GM12891 (cell line): ENCODE measurements at places on chromosomes 2 and 18.

DNA sequence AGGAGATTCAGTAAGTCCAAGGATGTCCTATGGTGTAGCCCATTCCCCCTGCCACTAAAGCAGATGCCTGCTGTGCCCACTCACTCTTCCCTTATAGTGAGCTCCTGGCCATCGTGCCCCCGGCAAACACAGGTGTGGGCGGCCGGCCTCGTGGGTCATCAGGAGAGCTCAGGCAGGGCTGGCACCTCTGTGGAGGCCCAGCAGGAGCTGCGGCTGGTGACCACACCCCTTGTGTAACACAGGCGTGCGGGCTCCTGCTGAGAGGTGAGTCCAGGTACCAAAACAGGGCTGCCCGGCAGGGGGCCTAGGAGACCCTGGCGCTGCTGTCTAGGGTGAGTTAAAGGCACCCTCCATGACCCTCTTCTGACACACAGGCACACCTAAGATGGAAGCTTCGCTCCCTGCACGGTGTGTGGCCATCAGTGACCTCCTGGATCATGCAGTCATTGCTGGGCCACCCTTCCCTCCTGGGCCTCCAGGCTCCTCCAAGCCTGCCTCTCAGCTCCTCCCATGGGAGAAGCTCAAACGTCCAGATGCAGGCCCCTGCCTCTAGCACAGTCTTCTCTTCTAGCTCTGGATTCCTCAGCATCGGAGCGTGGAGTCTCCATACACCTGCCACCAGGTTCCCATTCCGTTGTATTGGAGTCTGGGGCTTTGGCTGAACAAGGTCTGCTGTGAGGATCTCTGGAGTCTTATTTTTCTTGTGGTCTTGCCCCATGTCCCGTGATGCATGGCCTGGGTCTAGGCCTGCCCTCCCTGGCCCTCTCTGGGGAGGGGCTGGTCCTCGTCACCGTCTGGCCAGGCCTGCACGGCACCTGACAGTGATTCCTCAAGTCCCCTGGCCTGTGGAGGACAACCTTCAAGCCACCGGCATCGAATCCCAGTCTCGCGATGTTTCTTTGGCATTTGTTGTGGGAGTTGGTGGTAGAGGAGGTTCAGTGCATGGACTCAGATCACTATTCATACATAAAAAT, 246.9 kb downstream of the ACKR3 start:
- no peak for DNase-seq

DNA sequence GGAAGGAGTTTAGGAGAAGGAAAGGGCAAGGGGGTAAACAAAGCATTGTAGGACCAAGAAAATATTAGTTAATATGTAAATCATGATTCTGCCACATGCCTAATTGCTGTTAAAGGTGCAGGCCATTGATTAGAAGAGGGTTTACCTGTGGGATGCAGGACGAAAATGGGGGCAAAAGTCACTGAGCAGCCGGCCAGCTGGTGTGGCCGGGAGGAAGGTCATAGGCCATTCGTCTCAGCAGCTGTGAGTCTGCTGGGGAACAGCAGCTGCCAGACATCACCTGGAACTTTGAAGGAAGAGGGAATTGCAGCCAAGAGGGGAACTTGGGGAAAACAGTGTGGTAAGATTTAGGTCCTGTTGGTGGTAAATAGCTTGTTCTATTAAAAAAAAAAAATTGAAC, 184.4 kb downstream of the DYSF start:
- no peak for DNase-seq

DNA sequence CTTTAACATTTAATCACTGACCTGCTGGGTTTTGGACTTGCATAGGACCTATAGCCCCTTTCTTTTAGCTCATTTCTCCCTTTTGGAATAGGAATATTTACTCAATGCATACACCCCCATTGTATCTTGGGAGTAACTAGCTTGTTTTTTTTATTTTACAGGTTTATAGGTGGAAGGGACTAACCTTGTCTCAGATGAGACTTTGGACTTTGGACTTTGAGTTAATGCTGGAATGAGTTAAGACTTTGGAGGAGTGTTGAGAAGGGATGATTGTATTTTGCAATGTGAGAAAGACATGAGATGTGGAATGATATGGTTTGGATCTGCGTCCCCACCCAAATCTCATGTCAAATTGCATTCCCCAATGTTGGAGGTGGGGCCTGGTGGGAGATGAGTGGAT, 43.2 kb upstream of the SPATS2L start:
- DNase-seq: no peak

DNA sequence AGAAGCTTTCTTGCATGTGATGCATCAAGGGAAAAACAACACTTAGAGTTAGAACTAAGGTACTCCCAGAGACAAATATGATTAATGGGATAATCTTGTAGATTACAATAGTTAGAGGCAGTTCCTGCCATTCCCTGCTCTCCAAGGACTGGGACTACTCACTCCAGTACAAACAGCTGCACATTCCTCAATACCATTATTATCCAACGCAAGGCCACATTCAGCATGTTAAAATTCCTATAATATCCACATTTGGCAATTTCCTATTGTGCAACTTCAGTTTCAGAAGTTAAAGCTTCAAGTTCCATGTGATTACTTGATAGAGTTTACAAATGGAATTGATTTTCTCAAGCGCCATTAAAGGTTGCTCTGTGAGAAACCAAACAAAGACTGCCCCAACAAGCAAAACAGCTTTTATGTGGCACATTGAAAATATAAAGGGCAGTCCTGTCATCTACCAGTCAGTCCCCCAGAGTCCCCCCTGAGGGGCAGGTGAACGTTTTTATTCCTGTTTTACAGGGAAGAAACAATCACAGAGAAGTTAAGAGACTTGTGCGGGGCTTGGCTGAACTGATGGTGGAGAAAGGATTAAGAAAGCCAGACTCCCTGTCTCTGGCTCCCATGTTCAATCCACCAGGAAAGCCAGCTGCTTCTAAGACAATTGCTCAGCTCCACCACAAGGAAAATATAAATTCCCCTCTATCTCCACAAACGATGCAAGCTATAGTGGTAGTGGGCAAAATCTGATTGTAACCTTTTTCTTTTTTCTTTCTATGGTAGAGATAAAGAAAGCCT, 72.6 kb downstream of the TXNL1 start:
- DNase-seq: no peak

DNA sequence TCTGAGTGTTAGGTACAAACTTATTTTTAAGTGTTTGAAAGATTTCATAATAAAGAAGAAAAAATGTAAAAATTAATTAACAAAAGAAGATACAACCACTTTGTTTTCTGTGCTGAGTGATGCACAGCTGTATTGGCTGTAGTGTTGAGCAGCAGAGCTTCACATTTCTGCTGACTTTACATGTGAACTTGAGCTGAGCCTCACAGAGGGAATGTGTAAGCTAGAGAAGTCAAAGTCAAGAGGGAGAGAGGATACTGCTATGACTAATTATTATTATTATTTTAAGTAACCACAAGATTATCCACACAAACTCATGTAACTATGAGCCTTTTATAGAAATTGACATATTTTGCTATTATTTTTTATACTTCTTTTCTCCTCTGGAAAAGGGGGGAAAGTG, 159.1 kb upstream of the ZSWIM2 start:
- no peak for DNase-seq

DNA sequence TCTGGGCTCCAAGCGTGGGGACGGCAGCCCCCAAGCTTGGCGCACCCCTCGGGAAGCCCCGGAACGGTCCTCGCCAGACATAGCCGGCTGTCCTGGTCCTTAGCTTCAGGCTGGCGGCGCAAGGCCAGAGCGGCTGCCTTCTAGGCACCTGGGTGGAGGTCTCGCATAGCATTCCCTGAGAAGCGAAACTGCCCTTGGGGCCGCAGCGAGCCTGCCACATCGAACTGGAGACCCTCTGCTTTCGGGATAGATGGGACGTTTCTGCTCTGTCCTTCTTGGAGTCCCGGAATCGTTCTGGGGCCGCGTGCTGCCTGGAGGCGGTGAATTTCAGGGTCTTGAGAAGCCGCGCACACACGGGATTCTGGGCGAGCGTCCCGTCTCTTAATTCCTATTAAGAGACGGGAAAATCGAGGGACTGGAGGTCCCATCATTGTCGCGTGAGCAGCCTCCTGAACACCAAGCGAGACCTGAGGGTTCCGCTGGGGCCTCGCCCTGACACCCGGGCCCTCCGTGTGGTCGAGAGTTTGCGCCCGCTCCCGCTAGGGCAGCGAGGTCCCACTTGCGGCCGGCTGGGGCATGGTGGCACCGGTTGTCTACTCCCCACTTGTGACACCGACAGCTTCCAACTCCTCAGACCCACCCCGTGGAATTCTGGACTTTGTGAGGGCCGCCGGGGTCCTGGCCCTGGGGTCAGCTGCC, 9.7 kb upstream of the EN1 start:
- DNase-seq: no peak

- DNase-seq: no peak
Observed at GRCh38 chr2:144950899-144951560, 431.1 kb upstream of the ZEB2 start.

- DNase-seq: no peak
Observed at GRCh38 chr2:29718076-29718686, 203.2 kb downstream of the ALK start.

- no peak for DNase-seq
Observed at GRCh38 chr18:3599195-3599594, 149.2 kb downstream of the TGIF1 start.

DNA sequence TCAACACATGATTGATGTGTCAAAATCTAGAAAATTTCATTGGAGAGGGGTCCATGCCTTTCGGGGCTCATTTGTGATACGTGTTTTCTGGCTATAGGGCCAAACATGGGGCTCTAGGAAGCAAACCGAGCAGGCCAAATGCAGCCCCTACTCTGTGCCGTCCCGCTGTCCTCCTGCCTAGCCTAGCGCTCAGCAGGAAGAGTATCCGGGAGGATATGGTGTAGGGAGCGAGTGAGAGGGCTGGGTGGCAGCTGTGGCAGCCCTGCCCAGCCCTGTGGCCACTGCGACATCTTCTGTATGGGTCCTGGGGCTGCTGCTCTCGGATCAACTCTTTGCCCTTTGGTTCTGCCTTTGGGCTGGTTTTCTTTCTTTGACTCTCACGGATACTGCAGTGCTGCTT, 120.1 kb upstream of the MAP3K20 start:
- DNase-seq: no peak

- DNase-seq: no peak
Observed at GRCh38 chr2:31998731-31999383, 12.0 kb downstream of the MEMO1 start.

GRCh38 chr2:225056330-225057073, 14.2 kb upstream of the DOCK10 start:
- no peak for DNase-seq

DNA sequence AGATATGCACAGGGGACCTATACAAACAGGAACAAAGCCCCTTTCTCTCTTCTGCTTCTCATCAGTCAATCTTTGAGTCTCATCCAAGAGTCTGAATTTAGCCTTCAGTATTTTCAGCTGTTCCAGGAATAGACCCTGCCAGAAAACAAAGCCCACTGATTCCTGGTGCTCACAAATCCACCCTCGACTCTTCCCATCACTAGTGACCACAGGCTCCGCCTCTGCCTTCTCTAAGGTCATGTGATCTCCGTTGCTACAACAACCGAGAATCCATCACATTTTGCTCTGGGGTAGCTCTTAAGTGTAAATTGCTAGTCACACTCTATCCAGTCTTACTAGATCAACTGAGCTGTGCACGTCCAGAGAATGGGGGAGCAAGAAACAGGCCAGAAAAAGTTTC, 46.4 kb upstream of the SPTBN1 start:
- no peak for DNase-seq

DNA sequence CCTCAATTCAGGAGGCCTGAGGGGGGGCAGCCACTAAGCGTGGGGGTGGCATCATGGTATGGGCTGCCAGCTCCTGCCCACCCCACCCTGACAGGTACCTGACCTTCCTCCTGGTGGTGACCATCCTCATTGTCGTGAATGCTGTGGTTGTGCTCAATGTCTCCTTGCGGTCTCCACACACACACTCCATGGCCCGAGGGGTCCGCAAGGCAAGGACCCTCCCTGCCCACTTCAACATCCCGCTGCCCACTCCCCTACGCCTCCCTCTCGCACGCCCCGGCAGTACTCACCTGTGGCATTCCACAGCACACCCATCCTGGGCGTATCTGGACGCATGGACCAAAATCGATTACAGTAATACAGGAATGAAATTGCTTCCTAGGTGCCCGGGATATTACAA, 4.0 kb downstream of the CHRNG start:
- DNase-seq: no peak

GRCh38 chr2:181463588-181463987, 6.4 kb downstream of the ITGA4 start:
- DNase-seq: no peak

DNA sequence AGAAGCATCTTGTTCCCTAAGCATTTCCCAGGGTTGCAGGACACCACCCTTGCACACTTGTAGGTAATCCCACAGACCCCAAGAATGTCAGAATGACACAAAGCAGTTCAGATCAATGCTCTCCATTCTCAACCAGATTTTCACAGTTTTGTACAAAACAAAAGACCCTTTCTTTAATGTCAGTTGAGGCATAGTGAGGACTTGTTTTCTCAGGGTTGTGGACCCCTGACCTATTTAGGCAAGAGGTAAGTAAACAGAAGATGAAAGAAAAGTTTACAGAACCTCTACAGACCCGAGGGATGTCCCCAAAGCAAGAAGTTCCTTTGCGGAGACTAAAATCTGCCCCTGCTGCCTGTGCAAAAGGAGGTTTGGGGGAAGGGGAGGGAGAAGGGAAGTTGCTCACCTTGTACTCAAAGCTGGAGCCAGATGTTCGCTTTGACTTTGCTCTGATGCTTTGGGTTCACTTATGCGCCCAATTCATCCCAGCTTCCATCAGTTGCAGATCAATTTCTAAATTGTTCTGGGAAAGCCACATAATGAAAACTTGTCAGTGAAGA, 635.4 kb downstream of the EPHA4 start:
- no peak for DNase-seq

DNA sequence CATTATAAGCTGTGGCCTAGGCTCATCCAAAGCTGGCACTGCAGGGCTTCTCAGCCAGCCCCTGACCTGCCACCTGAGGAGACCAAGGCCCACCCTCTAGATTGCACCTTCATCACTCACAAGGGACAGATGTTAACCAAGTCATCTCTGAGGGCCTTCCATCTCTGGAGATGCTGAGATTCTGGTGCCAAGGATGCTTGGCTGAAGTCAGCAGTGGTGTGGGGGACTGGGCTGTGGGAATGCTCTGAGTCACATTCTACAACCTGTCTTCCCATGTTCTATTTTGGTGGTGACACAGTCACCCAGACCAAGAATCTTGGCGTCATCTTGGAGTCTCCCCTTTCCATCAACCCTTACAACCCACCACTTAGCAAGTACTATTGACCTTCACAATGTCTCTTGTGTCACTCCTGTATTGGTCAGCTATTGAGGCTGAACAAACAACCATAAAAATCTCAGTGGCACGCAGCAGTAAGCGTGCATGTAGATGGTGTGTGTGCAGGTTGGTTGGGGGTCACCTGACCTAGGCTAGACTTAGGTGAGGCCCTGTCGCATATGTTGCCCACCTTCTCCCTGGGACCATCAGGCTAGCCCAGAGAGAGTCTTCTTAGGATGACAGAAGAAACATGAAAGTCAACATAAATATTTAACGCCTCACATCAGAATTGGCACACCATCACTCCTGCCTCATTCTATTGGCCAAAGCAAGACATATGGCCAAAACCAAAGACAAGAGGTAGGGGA, 135.0 kb downstream of the SMAD7 start:
- no peak for DNase-seq

DNA sequence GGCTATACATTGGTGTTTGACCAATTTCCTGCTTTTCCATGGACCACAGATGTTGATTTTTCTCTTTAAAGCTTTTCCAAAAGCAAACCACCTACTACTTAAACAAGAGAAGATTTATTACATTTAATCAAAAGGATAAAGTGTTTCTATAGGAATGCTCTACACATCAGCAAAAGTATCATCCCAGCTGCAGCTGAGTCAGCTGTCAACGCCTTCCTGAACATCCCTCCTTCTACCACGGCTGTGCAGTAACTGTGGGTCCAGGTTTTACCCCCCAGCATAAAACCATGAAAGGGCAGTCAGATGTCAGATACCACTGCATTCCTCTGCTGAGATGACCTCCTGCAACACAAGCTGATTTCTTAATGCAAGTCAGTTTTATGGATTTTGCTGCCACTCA, 524.5 kb upstream of the MEX3C start:
- no peak for DNase-seq
